ENCODE measurements at places on chromosomes 3 and 15.
A peak's percentile ranks its signal among the peaks of the same experiment; 100 is the strongest.

DNA sequence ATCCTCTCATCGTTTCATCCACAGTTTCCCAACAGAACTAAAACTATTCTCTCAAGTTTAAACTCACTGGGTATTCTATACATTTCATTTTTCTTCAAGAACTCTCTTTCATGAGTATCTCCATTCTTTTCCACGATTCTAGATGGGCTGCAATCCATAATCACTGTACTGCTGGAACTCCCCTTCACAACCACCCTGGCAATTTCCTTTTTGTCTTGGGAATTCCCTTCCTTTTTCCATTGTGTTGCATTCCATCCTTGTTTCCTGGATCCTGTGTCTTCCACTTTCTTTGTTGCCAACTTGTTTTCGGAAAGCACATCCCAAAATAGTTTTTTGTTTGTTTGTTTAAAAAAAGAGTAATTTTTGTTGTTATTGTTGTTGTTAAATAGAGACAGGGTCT, 67.0 kb upstream of the FBN1 start:
- no peak for DNase-seq

DNA sequence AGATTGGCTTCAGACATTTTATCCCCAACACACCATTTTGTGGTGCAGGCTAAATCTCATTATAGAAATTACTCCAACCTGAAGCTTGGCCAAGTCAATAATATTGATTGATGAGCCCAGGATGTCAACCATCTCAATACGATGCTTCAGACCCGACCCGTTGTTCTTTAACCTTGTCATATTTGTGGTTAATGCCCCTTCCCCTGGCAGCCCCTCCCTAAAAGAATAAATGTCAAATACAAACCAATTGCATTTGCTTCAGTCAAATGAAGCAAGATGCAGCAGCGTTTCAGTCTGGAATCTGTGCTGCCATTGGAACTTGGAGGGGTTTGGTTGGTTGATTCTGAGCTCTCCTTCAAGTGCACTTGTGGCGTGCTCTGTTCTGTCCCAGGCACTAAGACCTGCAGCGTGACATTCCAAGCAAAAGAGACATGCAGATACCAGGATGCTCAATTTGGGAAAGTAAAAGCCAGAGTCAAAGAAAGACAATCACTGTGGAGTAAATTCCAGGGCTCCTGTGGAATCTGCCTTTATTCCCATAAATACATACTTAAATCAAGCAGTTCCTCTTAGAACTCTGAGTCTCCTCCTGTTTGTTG, 23.8 kb upstream of the PSMD6 start:
- no peak for DNase-seq

DNA sequence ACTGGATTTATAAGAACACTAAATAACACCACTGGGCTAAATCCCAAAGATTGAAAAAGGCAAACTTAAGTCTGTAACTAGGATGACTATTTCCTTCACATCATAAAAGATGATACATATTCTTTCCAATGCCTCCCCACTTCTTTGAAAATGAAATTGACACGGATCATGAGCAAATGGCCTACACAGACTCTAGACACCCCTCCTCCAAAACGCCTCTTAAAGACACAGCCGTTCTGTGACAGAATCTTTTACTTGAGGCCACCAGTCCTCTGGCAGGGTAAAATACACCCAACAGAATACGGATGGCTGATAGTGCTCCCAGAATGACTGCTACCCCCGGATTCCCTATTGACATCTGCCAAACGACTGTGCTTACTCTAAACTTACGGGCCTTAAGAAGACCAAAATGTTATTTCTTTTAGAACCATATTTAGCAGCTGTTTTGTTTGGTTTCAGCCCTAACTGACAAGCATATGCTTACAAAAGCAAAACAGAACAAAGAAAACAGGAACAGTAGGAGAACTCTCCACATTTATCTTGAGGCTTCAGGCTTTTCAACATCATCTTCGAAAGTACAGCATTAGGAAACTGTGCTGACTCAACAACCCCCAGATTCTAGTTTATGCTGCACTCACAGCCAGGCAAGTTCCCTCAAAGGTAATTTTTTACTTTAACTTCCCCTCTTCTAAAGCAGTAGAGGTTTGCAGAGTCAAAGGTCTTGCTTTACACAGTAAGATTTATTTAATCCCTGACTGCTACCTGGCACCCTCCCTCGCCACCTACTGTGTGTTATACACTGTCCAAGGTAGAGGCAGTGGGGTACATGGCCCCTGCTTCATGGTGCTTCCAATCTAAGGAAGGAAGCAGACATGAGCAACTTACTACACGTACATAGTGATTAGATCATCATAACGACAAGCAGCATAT, 84.3 kb downstream of the TNIK start:
- DNase-seq: no peak

GRCh38 chr15:45187894-45188830, at the start of gene SHF:
Gene SHF, minus strand, starts transcription at chr15:45187966. Its CDS starts 15 bp downstream, at chr15:45187951.
- peak; percentile 60 for DNase-seq

DNA sequence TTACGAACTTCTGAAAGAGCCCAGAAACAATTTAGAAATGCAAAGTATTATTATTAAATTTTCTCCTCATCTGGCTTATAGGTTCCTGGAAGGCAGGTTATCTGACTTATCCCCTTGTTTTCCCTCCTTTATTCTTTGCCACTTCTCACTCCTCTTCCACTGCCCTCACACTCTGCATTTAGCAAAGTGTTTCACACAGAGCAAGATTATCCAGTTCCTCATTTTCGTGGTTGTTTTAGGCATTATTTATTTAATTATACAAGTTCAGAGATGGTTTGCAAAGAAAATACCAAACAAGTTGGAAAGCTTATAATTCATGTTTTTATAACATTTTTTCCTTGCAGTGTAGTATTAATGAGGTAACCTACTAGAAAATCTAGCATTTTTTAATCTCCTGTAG, 544.9 kb downstream of the NSUN3 start:
- DNase-seq: no peak

DNA sequence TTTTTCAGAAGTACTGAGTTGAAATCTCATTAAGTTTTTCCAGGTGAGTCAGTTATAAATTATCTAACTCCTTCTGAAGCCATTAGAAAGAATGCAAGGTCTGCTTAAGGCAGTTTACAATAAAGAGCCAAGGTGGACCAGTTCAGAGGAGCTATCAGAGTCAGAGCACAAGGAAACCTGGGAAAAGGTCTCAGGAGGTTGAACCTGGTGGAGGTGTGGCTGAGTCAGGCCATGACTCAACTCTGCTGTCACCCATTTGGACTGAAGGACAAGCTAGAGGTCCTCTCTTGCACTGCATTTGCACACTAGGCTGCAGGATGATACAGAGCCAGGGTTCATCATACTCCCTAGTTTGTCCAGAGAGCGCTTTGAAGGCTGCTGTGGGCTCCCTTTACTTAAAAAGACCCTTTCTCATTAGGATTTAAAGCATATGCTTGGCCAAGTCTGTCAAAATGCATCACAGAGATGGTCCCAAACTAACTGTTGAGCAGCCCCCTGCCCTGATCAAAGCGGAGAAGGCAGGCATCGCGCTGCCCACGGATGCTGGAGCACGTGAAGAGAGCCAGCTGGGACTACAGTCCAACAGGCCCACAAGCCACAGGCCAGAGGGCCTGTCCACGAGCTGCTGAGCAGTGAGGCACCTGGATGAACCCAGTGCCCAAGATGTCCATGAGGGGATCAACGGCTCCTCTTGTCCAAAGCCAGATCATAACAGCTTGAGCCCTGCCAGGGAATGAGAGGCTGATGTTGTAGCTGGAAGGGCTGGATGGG, 26.0 kb upstream of the MRPS22 start:
- no peak for DNase-seq

DNA sequence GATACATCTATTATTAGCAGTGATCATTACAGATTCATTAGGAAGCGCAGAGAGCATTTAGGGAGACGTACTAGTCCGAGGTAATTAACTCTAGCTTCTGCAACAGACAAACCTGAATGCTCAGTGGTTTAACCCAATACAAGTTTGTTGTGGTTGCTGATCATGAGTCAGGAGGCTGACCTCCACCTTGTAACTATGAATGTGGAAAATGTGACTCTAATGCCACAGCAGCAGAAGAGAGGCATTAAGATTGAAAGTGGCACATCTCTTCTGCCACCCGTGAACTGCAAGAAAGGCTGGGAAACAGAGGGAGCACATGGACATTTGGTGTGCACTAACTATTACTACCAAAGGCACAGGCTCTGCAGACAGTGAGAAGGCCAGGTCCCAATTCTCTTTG, 71.2 kb upstream of the C3orf80 start:
- DNase-seq: no peak

DNA sequence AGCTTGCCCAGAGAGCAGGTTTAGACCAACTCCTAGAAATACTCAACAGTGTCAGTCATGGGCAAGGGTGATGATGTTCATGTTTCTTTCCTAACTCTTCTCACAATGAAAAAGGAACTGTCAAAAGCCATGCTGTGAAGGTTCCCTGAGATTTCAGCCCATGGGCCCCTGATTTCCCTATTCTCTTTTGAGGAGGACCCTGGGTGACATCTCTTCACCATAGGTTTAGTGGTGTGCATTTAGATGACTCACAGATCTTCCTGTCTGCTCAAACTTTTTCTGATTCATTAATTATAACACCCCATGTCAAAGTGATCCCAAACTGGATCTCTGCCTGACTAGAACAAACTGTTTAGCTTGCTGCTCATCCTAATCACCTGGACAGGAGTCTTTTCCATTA, 108.0 kb downstream of the BBX start:
- no peak for DNase-seq

- DNase-seq: no peak
Observed at GRCh38 chr3:58355179-58355578, 22.5 kb downstream of the PXK start.

- DNase-seq: no peak
Observed at GRCh38 chr15:35784745-35785144, 238.8 kb upstream of the DPH6 start.

GRCh38 chr3:150825192-150825915, 62.4 kb upstream of the SIAH2 start:
- DNase-seq: no peak

DNA sequence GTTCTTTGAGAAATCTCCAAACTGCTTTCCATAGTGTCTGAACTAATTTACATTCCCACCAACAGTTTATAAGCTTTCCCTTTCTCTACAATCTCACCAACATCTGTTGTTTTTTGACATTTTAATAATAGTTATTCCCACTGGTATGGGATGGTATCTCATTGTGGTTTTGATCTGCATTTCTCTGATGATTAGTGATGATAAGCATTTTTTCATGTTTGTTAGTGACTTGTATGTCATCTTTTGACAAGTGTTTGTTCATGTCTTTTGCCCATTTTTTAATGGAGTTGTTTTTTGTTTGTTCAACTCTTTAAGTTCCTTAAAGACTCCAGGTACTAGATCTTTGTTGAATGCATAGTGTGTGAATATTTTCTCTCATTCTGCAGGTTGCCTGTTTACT, 116.6 kb upstream of the TSC22D2 start:
- no peak for DNase-seq

GRCh38 chr3:72065872-72066641, 281.1 kb upstream of the PROK2 start:
- no peak for DNase-seq

- no peak for DNase-seq
Observed at GRCh38 chr15:94272251-94272898, 41.0 kb downstream of the MCTP2 start.

DNA sequence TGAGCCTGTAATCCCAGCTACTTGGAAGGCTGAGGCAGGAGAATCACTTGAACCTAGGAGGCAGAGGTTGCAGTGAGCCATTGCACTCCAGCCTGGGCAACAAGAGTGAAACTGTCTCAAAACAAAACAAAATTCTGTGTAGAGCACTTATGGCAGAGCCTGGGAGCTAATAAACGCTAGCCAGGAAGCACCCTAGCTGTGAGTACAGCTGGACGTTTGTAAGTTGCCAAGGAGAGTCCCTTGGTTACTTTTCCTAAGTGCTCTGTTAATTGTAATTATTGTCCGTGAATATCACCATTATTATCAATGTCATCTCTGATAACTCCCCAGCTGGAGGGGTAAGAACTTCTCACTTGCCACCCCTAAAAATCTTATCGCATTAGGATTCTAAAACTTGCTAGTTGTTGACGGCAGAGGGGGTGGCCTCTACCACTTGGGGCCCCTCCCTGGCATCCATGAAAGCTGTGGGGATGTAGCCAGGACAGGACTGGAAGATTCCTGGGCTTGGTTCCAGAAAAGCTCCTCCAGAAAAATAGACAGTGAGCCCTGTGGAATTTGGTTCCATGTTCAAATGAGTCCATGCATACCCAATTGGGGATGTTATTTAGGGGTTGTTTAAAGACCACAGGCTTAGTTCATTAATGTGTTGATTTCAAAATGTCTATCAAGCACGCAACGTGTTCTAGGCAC, 9.9 kb upstream of the KLHL25 start:
- DNase-seq: no peak

GRCh38 chr15:60557191-60557618, 78.3 kb upstream of the ICE2 start:
- DNase-seq: peak; percentile 58

DNA sequence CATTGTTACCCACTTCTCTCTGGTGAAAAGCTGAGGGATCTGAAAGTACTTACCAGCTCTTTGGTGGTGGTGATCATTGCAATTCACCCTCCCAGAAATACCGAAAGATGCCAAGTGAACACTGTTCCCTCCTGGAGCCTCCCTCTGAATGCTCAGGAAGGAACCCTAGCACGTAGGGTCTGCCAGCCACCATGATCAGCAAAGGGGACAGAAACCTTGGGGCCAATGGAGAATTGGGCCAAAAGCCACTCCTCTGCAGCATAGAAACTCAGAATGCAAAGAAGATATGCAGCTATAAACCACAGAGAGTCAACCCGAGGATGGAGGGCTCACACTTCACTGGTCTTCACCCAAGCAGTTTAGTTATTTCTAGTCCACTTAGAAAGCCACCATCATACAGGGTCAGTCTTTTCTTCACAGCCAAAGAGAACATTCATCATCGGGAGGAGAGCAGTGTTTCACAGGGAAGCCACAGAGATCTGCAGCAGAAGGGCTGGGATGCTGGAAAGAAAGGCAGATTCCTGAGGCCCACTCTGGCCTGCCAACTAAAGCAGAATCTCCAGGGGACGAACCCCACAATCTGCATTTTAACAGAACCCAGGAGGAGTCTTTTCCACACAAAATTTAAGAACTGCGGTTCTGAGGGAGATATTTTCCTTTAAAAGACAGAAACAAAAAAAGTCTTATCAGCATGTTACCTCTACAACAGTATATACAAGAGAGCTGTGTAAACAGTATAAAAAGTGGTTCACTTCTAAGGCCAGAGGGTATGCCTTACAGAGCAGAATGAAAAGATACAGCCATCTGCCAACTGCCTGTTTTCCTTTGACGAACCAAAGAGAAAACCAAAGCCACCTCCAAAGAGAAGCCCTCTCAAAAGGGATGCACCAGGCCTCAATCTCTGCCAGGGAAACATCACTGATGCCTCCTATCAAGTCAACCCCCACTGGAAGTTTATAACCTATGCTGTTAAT, 11.3 kb downstream of the TBC1D2B start:
- DNase-seq: no peak

Data from central memory CD4-positive, alpha-beta T cell (primary cell).